ENCODE measurements at places on chromosomes 3 and 15. TPM values are rescaled to one million over a fixed set of nuclear protein-coding genes. Genes with fewer than 3 reads are reported as not detected.
A peak's percentile ranks its signal among the peaks of the same experiment; 100 is the strongest.

STAG1 gene
- total RNA-seq, result 36.5 TPM

POLQ gene
- 3.9 TPM for total RNA-seq

MTHFS gene
- not detected for total RNA-seq

- H3K36me3 ChIP-seq, result no peaks in the 10 kb centered on the region
- H3K4me1 ChIP-seq, result no peaks in the 10 kb centered on the region
- H3K4me3 ChIP-seq, result no peak overlapping the region
- no peak for DNase-seq
- no peak overlapping the region for H3K27ac ChIP-seq
Measured at GRCh38 chr3:177665122-177665808, 468.0 kb upstream of the TBL1XR1 start.

DNA sequence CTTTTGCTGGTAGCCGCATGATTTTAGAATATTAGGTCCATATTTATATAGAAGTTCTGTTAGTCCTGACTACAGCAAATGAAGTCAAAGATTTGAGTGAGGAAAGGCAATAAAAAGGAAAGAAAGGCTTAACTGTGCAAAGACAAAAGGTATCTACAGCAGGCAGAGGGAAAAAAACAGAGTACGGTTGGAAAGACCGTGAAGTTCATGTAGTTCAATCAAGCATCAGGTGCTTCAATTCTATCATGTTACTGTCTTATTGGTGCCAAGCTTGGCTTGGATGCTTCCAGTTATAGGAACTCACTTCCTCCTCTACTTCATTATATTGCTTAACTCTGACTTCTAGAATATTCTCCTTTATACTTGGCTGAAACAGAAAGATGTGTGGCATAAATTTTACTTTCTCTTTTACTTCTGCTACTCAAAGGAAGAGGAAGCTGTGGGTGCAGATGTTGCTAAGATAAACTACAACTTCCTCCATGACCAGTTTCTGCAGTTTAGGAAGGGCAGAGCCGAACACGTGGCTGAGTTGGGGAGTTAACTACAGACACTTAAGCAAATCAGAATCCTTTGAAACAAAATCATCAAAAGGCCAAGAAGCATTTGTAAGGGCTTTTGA is 72.6 kb upstream of the ZBED2 start:
- H3K4me1 ChIP-seq, result peaks cover 5% of the 10 kb centered on the region
- no peaks in the 10 kb centered on the region for H3K27me3 ChIP-seq
- no peaks in the 10 kb centered on the region for H3K36me3 ChIP-seq
- H3K27ac ChIP-seq, result peak overlapping the region; percentile 59

DNA sequence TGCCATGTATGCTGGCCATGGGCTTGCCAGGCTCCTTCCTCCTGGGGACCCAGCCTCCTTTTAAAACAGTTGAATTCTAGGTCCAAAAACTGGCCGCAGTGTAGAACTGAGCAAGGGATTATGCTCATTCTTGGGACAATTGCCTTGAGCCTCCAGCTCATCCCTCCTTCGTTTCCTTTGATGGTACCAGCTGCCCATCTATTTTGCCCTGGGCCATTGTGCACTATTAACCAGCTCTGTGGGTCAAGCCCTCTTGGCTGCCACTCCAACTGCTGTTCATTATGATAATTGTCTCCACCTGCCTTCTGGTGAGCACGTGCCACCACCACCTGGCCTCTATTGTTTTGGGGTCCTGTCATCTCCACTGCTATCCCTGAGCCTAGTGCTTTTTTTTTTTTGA is 75.8 kb upstream of the SYN2 start:
- H3K4me1 ChIP-seq, result no peaks in the 10 kb centered on the region
- H3K27ac ChIP-seq, result no peak overlapping the region
- H3K4me3 ChIP-seq, result no peak overlapping the region
- peak; percentile 8 for DNase-seq
- H3K36me3 ChIP-seq, result no peaks in the 10 kb centered on the region
- H3K27me3 ChIP-seq, result no peaks in the 10 kb centered on the region

- H3K27me3 ChIP-seq, result no peaks in the 10 kb centered on the region
- H3K36me3 ChIP-seq, result no peaks in the 10 kb centered on the region
- no peak for DNase-seq
- no peaks in the 10 kb centered on the region for H3K4me1 ChIP-seq
- H3K4me3 ChIP-seq, result no peak overlapping the region
Measured at GRCh38 chr3:3110749-3111361, 681 bp upstream of the IL5RA start.

GRCh38 chr3:118781232-118781631 is 253.4 kb downstream of the IGSF11 start:
- H3K4me1 ChIP-seq, result no peaks in the 10 kb centered on the region
- DNase-seq, result no peak
- H3K4me3 ChIP-seq, result no peak overlapping the region
- no peaks in the 10 kb centered on the region for H3K27me3 ChIP-seq
- no peaks in the 10 kb centered on the region for H3K36me3 ChIP-seq

DNA sequence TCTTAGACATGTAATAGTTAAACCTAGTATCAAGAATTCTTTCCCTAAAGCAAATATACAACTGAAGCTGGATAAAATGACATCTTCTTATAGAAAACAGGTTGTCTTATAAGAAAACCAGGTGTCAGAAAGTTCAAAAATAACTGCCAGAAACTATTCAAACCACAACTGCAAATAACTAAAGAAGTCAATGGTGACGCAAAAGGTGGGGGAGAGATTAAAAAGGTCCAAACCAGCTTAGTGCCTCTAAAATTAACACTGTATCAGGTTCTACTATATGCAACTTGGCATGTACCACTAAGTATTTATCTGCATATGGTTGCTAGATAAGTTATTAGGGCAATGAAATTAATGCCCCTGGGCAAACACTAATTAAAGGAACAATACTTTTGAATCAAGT is 136.8 kb downstream of the TBL1XR1 start:
- no peak for DNase-seq
- H3K36me3 ChIP-seq, result no peaks in the 10 kb centered on the region
- no peak overlapping the region for H3K27ac ChIP-seq
- no peaks in the 10 kb centered on the region for H3K27me3 ChIP-seq
- H3K4me3 ChIP-seq, result no peak overlapping the region

DNA sequence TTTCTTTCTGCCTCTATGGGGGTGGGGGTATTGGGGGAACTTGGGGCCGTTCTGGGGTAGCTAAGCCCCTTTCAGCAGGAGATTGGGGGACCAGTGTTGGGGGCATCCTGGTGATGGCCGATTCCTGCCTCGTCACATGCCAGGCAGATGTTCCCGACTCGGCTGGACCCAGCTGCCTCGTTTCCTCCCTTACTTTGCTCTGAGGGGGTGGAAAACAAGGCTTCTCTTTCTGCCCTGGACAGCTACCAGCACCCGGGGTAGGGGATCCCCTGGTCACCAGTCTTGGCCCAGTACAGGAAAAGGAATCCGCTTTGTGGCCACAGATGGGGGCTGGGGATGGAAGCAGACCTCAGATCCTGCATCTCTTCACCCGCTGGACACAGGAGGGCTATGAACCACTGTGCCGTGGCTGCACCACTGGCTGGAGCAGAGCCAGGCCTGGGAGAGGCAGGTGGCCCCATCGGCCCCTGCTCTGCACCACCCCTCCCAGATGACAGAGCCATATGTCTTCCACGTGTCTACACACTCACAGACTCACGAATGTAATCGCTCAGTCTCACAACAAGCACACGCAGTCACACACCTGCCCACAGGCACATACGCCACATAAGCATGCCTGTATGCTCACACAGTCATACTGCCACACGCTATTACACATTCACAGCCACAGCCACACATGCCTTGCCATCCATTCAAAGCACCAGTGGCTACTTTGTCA is 12.4 kb downstream of the SNX33 start:
- H3K27ac ChIP-seq, result peak overlapping the region; percentile 53
- no peaks in the 10 kb centered on the region for H3K27me3 ChIP-seq
- H3K4me3 ChIP-seq, result no peak overlapping the region
- no peaks in the 10 kb centered on the region for H3K4me1 ChIP-seq
